ENCODE measurements at places on chromosomes 12 and 14. TPM values are rescaled to one million over a fixed set of nuclear protein-coding genes. Genes with fewer than 3 reads are reported as not detected.

- H3K4me3 ChIP-seq: no peak overlapping the region
- no peak for DNase-seq
- no peaks in the 10 kb centered on the region for H3K4me1 ChIP-seq
These were observed 297.9 kb upstream of the SFSWAP start for GRCh38 chr12:131413006-131413405.

The KLRC3 gene
- 2.8 TPM for total RNA-seq

- no peaks in the 10 kb centered on the region for H3K4me1 ChIP-seq
- H3K27ac ChIP-seq: no peak overlapping the region
- no peak for DNase-seq
- no peaks in the 10 kb centered on the region for H3K36me3 ChIP-seq
- no peak overlapping the region for H3K4me3 ChIP-seq
- no peaks in the 10 kb centered on the region for H3K27me3 ChIP-seq
These were observed 452.1 kb upstream of the GARIN6 start for GRCh38 chr12:99195474-99195873.

DNA sequence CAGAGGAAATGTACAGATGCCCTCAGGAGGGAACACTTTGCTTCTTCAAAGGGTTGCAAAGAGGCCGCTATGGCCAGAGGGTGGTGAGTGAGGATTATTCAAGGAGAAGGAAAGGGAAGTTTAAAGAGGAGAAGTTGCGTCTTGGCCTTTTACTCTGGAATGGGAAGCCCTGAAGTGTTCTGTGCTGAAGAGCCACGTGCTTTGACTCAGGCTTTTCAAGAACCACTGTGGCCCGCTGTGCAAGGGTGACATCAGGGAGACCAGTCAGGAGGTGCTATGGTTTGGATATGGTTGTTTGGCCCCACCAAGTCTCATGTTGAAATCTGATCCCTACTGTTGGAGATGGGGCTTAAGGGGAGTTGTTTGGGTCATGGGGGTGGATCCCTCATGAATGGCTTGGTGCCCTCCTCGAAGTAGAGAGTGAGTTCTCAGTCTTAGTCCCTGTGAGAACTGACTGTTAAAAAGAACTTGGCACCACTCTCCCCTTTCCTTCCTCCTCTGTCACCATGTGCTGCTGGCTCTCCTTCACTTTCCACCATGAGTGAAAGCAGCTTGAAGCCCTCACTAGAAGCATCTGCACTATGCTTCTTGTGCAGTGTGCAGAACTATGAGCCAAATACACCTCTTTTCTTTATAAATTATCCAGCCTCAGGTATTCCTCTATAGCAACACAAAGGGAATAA, 66.1 kb upstream of the DUSP6 start:
- no peak for DNase-seq
- H3K36me3 ChIP-seq: peaks cover 9% of the 10 kb centered on the region
- H3K27me3 ChIP-seq: no peaks in the 10 kb centered on the region
- H3K27ac ChIP-seq: no peak overlapping the region

- H3K36me3 ChIP-seq: no peaks in the 10 kb centered on the region
- no peaks in the 10 kb centered on the region for H3K27me3 ChIP-seq
These were observed 53.4 kb downstream of the HSD17B6 start for GRCh38 chr12:56816491-56816890.

DNA sequence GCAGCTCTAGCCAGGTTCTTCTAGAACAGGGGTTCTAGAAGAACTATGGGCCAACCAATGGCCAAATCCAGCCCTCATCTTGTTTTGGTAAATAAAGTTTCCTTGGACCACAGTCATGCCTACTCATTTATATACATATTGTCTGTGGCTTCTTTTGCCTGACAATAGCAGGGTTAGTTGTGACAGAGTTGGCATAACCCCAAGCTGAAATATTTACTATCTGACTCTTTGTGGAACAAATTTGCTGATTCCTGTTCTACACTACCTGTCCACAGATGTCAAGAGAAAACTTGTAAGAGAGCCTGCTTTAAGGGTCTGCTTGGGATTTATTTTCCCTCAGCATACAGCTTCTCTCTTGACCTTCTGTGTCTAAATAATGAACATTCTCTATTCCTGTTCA, 289.0 kb downstream of the KSR2 start:
- H3K27me3 ChIP-seq: peaks cover 2% of the 10 kb centered on the region
- no peak overlapping the region for H3K4me3 ChIP-seq
- H3K27ac ChIP-seq: no peak overlapping the region
- DNase-seq: no peak
- no peaks in the 10 kb centered on the region for H3K4me1 ChIP-seq

- no peak overlapping the region for H3K4me3 ChIP-seq
- H3K4me1 ChIP-seq: no peaks in the 10 kb centered on the region
- no peaks in the 10 kb centered on the region for H3K27me3 ChIP-seq
- no peak overlapping the region for H3K27ac ChIP-seq
These were observed 9.2 kb upstream of the CRIP2 start for GRCh38 chr14:105465209-105466031.

All from activated CD8-positive, alpha-beta T cell treated with anti-CD3 and anti-CD28 coated beads for 36 hours (primary cell).